ENCODE measurements at places on chromosomes 2 and 18.

DNA sequence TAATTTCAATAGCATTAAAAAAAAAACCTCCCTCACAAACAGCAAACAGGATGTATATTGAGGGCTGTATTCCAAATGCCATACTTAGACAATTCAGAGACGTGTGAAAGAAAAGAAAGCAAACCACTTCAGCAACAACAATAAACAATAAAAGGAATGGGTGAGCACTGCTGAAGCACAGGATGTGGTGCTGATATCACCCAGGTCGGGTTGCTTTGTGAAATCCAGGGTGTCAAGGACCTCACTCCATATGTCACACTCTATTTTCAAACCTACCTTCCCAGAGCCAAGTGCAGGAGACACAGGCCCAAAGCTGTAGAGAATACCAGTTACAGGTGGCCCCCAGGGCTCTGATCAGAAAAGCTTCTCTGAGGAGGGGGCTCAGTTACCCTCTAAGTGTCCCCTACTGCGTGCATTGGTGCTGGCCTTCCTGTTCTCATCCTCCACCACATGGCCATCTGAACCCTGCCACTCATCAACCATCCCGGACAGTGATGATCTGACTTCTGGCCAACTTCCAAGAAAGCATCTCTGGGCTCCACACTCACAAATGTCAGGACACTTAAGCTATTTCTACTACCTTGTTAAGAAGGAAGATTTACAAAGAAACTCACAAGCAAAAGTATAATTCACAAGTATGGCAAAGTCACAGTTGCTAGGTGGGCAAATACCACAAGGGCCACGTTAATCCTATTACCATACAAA lies 363.0 kb downstream of the SS18 start:
- DNase-seq = no peak

- no peak for DNase-seq
Measured at GRCh38 chr2:175688243-175688642, 313.8 kb downstream of the LNPK start.

GRCh38 chr18:68275616-68276015 lies 439.3 kb downstream of the TMX3 start:
- DNase-seq = no peak

DNA sequence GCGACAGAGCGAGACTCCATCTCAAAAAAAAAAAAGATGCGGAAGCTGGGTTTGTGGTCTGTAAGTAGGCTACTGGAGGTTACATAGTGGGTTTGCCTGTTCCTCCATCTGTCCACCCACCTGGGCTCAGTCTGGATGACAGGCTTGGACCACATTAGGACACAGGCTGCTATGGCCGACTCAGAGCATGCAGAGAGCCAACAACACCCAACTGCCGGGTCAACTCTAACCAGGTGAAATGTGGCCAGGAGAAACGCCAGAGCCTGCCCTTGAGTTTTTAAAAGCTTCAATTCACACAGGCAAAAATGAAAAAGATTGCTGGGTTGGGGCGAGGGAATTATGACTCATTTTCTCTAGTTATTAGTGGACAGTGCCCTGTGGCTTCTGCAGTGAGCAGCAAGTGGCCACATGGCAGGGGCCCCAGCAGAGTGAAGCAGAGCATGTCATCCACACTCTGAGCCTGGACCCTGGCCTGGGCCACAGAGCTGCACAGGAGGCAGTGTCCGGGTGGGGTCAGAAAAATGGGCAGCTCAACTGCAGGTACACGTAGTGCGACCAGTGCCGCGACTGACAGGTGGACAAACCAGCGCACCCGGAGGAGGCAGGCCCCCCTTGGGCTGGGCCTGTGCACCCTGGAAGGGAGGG lies 67.4 kb downstream of the BIN1 start:
- DNase-seq = no peak

DNA sequence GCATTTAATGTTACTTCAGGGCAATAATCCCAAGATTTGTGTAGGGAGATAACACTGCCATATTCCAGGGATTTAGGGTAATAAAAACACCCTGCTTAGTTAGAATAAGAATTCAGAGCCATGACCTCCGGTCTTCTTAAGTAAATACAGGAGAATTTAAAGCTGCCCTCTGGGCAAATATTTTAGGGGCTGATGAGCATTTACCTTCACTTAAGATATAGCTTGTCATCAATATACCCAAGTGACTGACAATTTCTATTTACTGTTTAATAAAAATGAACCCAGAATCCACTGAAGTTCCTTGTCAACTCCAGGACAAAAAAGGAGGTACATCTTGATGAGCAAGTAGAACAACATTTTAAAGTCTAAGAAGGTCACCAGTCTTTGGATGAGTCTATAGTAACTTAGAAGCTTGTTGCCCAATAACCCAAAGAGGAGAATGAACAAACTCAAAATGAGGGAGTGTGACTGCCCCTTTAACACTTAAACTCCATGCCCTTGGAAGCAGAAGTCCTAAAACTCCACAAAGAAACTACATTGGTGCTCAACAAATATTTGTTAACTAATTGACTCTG lies 24.3 kb upstream of the IKZF2 start:
- no peak for DNase-seq

DNA sequence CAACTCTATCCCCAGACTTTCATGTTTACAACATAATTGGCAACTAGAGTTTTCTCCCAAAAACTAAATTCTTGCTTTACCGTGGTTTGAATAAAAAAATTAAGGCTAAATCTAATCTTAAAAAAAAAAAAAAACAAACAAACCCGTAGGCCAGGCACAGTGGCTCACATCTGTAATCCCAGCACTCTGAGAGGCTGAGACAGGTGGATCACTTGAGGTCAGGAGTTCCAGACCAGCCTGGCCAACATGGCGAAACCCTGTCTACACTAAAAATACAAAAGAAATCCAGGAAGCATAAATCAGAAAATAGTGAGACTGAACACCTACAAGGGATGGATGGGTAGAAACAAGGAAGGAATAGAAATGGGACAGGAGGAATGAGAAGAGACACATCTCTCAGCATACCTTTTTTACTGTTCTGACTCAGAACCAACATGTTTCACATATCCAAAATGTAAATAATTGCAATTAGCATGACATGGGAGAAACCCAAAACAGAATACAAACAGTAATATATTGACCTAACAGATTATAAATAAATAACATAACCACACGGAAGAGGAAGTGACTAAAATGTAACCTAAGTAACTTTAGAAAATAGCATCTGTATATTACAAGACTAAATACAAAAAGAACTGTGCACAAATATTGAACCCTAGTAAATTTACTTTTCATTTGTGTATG lies 17.5 kb downstream of the MGAT4A start:
- DNase-seq = no peak

DNA sequence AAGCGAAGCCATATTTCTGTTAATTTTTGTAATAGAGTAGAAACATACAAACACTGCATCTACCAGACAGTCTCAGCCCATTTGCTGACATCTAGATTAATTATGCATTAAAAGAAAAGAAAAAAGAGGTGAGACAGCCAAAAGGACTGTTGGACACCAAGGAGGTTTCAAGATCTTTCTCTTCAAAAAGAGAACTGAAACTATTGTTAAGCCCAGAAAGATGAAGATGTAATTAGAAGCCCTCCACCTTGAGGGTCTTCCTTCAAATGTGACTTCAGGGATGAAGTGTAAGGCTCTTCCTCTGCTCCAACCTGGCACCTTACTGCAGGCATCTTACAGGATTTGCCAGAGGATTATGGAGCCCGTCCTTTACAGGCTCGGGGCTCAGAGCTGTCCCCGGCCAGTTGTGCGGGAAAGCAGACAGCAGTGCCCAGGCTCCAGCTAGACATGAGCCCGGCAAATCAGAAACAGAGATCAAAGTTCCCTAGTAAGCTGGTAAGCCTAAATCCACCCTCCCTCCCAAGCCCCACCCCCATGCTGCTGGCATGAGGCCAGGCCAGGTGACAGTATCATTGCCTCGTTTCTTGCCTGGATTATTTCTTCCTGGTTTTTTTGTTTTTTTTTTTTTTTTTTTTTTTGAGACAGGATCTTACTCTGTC lies 38.9 kb downstream of the ADI1 start:
- DNase-seq = no peak

GRCh38 chr18:74005320-74006109 lies 142.1 kb downstream of the FBXO15 start:
- DNase-seq = no peak

DNA sequence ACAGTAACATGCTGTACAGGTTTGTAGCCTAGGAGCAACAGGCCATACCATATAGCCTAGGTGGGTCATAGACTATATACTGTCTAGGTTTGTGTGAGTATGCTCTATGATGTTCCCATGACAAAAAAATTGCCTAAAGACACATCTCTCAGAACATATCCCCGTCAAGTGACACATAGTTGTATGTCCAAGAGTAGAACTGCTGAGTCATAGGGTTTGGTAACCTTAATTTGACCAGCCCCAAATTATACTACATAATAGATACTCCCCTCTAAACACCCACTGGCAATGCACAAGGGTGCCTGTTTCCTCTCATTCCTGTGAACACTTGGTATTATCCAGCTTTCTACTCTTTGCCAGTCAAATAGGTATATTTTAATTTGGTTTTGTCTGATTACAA lies 161.6 kb downstream of the LCLAT1 start:
- no peak for DNase-seq

- no peak for DNase-seq
Measured at GRCh38 chr2:226772389-226773179, 27.0 kb downstream of the IRS1 start.

DNA sequence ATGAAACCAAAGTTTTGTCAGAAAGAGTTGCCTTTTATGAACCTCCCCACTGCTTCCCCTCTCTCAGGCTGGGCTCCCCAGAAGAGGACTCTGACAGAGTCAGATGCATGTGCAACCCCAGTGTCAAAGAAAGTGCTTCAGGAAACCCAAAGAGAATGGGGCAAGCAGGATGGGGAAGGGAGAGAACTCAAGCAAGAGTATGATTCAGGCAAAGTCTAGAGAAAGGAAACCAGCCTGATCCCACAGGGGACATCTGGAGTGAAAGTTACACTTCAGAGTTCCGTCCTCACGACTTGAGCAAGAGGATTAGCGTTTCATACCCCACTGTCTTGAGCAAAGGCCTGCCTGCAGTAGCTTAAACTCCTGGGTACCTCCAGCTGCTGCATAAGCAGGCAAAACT lies 51.8 kb upstream of the EPC2 start:
- DNase-seq = no peak

GRCh38 chr2:119062652-119063051 lies 95.9 kb downstream of the C1QL2 start:
- no peak for DNase-seq

DNA sequence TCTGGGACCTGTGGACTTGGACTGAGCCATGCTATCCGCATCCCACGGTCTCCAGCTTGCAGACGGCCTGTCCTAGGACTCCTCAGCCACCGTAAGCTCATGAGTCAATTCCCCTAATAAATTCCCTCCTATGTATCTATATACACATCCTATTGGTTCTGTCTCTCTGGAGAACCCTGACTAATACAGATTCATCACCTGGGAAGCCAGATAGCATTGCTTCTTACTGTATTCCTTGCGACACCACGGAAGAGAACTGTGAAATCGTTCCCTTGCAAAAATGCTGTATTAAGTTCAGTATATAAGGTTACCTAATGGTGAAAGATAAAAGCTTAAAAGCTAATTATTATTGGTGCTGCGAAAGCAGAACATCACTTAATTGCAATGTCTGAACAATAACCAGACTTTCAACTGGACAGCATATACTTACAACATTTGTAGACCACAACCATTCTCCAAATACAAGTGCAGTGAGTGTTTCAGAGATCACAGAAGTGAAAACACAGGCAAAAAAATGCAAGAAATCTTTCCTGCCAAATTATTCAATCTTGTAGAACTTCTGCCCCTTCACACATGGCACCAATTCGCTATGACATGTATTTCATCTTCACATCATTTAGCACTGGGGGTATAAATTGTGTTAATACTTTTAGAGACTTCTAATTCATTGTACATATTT lies 352.9 kb downstream of the TXNL1 start:
- DNase-seq = no peak

GRCh38 chr2:68722712-68723111 lies 11.9 kb upstream of the ARHGAP25 start:
- DNase-seq = no peak

GRCh38 chr2:46329803-46330775 lies 32.9 kb downstream of the EPAS1 start:
- no peak for DNase-seq

GRCh38 chr2:100584816-100585215 lies 22.0 kb downstream of the PDCL3 start:
- no peak for DNase-seq

- no peak for DNase-seq
Measured at GRCh38 chr18:76460482-76460881, 34.6 kb downstream of the ZNF516 start.

DNA sequence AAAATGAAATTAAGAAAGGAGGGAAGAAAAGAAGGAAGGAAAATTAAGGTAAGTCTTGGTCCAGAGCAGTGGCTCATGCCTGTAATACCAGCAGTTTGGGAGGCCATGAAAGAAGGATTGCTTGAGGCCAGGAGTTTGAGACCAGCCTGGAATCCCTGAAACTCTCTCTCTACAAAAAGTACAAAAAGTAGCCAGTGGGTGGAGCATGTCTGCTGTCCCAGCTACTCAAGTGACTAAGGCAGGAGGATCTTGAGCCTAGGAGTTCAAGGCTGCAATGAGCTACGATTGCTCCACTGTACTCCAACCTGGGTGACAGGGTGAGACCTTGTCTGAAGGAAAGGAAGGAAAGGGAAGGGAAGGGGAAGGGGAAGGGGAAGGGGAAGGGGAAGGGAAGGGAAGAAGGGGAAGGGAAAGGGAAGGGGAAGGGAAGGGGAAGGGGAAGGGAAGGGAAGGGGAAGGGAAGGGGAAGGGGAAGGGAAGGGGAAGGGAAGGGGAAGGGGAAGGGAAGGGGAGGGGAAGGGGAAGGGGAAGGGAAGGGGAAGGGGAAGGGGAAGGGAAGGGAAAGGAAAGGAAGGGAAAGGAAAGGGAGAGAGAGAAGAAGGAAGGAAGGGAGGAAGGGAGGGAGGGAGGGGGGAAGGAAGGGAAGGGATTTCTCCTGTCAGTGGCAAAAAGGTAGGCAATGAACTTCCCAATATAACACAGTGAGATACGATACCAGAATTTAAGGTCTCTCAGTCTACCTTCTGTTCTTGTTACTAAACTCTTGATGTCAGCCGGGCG lies 412.8 kb downstream of the CMPK2 start:
- no peak for DNase-seq

DNA sequence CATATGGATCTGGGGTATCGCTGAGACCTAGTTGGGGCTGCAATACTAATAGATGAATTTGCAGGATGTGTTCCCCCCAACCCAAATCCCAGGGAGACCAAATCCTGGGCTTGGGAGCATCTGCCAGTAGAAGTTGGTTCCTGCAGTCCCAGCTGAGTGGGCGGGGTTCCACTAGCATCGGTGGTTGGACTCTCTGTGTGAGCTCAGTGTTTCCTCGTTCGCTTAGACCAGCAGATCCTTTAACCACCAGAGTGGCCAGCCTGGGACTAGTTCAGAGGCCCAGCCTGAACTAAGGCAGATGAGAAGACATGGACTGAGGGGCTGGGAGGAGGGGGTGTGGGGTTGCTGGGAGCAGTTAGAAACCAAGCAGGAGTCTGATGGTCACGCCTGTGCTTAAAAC lies 40.7 kb downstream of the PCARE start:
- DNase-seq = no peak

DNA sequence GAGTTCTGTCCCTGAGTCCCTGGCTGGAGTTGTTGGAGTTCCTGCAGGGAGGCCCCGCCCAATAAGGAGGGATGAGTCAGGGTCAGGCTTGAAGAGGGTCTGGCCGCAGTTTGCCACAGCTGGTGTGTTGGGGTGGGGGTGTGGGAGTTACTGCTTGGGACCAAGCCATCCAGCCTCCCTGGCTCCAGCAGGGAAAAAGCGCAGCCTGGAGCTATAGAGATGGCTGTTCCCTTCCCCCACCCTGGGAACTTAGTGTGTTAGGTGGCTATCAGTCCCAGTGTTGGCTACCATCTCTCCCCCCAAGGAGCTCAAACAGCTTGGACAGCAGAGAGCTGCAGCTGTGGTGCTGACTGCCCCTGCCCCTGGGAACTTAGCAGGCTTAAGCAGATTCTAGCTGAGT lies 13.2 kb upstream of the TANK start:
- DNase-seq = no peak
